NCI-H1105 treated with DMSO at 0.1 percent for 48 hours (cell line): ENCODE measurements at places on chromosomes 12 and 14.

- no peak for DNase-seq
Observed at GRCh38 chr14:91143862-91144261, 30.0 kb downstream of the DGLUCY start.

DNA sequence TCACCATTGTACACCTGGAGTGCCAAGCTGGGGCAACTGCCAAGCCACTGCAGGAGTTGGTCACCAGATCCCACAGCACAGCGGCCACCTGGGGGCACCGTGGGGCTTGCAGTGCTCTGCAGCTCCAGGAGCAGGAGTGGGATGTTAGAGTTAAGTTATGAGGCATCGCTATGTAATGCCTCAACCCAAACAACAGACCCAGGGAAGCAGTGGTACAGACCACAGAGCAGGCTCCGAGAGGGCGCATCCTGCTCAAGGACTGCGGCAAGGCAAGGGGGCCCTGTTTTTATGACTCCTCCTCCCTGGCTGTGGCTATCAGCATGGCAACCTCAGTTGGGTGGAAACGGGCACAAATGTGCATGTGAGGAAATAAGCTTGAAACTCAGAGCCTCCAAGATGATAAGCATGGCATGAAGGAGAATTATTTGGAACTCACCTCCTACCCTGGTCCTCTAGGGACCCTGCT is 63.1 kb downstream of the ARL6IP4 start:
- peak; percentile 63 for DNase-seq

DNA sequence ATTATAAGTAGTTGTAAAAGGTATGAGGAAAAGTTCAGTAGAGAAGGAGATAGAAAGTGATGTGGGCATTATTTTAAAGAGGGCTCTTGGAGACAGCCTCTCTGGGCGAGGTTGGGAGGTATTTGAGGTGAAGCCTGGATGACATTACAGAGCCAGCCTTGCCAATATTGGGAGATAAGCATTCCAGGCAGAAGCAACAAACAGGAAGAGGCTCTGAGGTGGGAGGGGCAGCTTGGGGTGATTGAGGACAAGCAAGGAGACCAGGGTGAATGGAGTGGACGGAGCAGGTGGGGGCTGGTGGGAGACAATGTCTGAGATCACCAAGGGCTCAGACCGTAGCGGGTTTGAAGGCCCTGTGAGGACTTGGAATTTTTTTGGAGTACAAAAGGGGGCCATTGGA is 87.3 kb downstream of the DYRK2 start:
- DNase-seq: no peak

- no peak for DNase-seq
Observed at GRCh38 chr14:101781240-101782061, 19.9 kb downstream of the PPP2R5C start.

DNA sequence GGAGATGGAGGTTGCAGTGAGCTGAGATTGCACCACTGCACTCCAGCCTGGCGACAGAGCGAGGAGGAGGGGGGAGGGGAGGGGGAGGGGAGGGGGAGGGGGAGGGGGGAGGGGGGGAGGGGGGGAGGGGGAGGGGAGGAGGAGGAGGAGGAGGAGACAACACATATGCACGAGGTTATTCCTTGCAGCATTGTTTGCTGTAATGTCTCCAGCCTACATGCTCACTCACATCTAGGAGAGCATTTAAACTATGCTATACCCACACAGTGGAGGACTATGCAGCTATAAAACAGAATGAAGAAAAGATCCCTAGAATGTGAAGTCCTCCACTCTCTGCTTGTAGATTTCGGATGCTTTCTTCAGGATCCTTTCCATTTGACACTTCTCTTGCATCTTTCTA is 3.5 kb upstream of the HIGD1C start:
- DNase-seq: no peak

DNA sequence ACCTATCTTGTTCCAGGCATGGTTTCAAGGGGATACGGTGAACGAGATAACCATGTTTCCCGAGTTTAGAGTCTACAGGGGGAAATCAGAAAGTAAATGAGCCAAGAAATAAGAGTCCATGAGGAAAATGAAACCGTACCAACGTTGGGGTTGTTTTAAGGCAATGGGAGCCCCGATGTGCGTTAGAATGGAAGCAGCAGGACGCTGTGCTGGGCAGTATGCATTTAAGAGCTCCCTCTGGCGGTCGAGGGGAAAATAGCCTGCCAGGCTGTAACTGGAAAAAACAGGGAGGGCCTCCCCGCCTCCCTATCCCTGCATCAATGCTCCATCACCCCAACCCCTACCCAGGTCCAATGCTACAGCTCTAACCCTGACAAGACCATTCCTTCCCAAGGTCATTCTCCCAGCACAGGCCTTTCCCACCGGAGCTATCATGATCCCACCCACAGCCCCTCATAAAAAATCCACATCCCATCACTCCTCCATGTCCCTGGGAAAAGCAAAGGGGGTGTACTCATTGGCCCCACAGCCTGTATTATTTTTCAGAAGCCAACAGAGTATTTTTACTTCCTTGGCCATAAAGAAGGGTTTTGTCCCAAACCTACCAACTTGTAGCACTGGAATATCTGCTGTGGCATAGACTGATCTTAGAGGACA is 226.3 kb upstream of the NOS1 start:
- DNase-seq: peak; percentile 45

- no peak for DNase-seq
Observed at GRCh38 chr12:67669217-67669933, 20.8 kb downstream of the DYRK2 start.

DNA sequence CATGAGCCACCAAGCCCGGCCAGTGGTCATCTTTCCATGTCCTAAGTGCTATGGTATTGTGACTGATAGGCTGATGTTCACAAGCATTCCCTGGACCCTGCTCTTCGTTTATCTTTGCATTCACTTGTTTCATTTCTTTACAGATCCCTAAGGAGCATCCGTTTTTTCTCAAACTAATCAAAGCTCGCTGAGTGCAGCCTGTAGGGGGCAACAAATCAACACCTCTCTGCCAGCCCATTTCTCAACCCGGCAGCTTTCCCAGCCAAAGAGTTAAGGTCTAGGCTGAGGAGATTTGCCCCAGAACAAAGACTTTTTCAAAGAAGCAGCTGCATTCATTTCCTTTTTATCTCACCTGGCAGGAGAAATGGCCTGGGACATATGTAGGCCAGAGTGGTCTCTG is 12.1 kb downstream of the SIRT4 start:
- DNase-seq: no peak

DNA sequence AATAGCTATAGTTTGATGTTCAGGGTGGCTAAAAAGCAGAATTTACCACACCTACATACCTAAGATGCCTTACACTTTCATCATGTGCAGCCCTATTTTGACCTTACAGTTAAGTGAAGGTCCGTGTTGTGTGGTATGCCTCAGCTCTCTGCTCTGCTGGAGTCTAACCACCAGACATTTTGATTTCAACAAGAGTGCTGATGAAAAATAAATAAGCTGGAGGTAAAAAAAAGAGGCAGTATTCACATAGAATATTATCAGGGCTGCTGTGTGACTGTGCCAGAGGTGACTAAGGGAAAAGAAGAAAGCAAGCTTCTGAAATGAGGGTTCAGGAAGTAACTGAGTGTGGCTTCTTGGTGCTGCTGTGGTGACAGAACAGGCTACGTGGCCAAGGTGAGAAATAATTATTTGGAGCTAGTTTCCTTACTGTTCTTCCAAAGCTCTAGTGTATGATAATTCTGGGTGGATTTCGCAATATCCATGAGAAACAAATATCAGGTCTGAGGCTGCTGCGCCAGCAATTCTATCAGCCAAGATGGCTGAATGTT is 188.8 kb downstream of the STXBP6 start:
- no peak for DNase-seq

- DNase-seq: no peak
Observed at GRCh38 chr14:105059035-105059924, 6.0 kb downstream of the GPR132 start.

GRCh38 chr12:74985293-74985985 is 224.2 kb downstream of the KCNC2 start:
- no peak for DNase-seq

DNA sequence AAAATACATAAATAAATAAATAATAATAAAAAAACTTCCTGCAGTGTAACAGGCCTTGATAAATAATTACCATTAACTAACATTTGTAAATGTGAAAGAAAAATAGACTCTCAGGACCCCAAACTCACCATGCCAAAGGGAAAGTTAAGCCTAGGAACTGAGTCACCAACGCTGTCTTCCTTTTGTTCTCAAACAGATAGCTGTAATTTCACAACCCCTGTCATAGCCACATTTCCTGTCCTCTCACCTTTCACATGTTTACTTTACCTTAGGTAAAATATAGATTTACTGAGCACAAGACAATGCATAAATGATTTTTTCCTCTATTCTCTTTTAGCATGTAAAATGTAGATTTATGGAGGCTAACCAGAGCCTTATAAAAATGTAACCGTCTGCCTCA is 35.9 kb upstream of the CHST11 start:
- no peak for DNase-seq

DNA sequence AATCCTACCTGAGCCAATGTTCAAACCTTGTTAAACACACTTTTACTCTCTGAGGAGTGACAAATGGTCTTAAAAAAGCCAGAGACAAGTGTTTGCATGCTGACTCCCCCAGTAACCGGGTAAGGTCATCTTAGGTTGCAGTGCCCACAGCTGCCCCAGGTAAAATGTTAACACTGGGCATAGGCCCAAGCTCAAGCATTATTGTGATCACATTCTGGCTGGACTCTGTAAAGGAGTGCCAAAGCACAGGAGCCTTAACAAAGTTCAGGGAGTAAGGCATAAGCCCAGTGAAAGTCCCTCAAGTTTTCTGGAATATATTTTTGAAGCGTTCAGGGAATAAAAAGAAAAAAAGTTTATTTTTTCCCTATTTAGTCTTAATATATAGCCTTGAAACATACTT is 8.6 kb downstream of the EDDM3A start:
- no peak for DNase-seq

DNA sequence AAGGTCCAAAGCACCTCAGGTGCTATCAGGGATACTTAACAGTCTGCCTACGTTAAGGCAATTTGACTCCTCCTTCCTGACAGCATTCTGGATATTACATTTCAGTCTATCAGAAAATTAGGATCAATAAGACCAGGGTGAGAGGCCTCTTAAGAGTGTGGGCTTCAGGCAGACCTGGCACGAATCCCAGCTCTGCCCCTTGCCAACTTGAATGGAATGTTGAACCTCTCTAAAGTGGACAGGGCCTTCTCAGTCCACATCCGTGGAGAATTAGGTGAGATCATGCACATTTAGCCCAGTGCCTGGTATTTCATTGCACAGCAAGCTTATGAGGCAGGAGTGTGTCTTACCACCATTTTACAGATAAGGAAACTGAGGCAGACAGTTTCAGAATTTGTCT is 25.9 kb downstream of the DCAF4 start:
- DNase-seq: no peak

GRCh38 chr12:48640428-48640827 is 41.6 kb downstream of the KANSL2 start:
- DNase-seq: no peak

DNA sequence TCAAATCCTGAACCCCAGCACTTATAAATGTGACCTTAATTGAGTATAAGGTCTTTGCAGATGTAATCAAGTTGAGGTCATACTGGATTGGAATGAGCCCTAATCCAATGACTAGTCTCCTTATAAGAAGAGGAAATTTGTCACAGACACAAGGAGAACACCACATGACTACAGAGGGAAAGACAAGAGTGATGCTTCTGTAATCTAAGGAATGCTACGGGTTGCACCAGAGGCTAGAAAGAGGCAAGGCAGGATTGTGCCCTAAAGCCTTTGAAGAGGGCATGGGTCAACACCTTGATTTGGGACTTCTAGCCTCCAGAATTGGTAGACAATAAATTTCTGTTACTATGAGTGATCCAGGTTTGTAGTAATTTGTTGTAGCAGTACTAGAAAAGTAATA is 135.0 kb downstream of the FOXG1 start:
- no peak for DNase-seq

DNA sequence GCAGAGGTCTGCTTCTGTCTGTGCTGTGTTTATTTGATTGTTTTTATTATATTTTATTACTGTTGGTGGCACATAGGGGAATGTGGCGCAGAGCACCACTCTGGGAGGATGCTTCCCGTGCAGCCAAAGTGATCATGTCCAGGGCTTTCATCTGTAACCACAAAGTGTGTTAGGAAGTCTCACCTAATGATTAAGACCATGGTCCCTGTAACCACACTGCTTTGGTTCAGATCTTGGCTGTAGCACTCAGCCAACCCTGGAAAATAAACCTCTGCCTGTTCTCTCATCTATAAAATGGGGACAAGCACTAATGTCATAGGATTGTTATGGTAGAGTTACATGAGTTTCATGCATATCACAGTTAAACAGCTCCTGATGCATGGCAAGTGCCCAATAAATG is 1.9 kb downstream of the RESF1 start:
- DNase-seq: no peak

GRCh38 chr14:21070083-21070609 is at the start of gene ARHGEF40:
ARHGEF40 (plus strand) TSS chr14:21070304; CDS start chr14:21070397, 93 bp downstream.
- DNase-seq: peak; percentile 46

DNA sequence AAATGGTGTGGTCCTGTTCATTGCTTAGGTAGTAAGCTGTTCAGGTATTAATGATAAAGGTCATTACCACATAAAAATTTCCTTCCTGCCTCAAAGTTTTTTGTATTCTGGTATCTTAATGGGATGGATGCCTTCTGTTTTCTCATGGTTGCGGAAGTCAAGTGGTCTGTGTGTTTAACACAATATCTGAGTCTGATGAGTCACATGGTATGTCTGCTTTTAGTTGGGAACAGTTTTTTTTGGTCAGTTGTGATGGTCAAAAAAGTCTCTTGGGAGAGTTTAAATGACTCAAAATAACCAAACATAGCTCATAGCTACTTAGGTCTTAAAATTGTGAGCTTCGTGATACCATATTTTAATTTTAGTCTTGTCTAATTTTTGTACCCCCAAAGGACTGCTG is 40.7 kb downstream of the STK38L start:
- DNase-seq: no peak

DNA sequence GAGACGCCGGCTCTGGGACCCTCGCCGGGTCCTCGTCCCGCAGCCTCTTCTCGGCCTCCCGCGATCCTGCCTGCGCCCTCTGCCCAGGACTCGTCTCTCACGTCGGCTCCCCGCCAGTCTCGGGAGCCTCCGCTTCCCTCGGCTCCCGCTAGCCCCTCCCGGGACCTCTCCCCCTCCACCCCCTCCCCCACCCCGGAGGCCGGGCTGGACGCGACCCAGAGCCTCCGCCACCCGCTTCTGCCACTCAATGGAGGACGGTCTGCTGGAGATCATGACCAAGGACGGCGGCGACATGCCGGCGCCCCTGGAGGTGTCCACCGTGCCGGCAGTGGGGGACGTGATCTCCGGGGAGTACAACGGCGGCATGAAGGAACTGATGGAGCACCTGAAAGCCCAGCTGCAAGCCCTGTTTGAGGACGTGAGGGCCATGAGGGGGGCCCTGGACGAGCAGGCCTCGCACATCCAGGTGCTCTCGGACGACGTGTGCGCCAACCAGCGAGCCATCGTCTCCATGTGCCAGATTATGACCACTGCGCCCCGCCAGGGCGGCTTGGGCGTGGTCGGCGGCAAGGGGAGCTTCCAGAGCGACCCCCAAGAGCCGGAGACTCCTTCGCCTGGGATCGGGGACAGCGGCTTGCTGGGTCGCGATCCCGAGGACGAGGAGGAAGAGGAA is 568 bp downstream of the CCDC184 start:
- no peak for DNase-seq

GRCh38 chr14:30389134-30389876 is 169.7 kb upstream of the G2E3 start:
- no peak for DNase-seq

GRCh38 chr12:39239490-39240486 is 203.1 kb downstream of the KIF21A start:
- no peak for DNase-seq
